Memory B cell (primary cell): ENCODE measurements at places on chromosomes 1 and 21.

DNA sequence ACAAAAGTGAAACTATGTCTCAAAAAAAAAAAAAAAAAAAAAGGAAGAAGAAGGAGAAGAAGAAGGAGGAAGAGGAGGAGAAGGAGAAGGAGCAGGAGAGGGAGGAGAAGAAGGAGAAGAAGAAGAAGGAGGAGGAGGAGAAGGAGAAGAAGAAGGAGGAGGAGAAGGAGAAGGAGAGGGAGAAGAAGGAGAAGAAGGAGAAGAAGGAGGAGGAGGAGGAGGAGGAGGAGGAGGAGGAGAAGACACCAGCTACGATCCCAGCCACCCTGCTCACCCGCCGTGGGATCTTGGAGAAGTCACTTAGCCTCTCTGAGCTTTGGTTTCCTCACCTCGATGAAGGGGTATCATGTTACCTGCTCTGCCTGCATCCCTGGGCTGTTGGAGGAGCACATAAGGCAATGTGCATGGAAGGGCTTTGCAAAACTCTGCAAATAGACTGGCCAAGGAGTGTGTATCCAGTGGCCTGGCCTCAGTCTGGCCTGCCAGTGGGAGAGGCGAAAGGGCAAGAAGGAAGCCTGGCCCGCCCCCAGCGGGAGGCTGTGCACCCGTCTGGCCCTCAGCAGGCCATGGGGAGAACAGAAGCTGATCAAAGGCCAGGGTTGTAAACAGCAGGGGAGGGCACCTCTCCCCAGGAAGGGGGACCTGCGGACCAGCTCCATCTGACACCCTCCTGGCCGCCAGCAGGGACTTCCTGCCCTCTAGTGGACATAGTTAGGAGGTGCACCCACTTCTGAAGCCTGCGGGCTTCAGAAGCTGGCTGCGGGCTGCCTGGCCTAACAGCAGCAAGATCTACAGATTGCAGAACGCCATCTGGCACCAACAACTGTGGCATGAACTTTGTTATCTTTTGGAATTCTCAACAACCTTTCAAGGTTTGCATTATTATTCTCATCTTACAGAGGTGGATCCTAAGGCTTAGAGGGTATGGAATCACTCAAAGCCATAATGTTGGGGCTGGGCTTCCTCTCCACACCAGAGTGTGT is 19.2 kb upstream of the CDK18 start:
- DNase-seq = peak; percentile 75

- no peak for DNase-seq
Observed at GRCh38 chr1:38898653-38899230, 17.4 kb upstream of the GJA9 start.

DNA sequence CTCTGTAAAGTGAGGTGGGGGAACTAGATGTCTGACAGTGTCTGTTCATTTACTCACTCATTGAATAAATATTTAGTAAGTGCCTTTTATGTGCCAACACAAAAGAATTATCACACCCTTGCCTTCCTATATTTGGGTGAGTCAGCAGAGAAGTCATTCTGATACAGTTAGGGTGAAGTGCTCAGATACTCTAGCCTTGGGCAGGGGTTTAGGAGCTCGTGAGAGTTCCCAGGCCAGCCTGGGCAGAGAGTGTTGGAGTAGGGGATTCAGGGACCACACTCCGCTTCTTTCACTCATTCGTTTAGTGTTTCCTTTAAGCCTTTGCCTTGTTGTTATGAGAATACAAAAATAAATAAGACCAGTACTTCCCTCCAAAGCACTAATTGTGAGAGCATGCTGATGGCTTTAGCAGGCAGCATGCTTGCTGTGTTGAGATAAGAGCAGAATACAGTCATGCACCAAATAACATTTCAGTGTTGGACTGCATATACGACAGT is 83.9 kb downstream of the DYRK1A start:
- no peak for DNase-seq

- DNase-seq = no peak
Observed at GRCh38 chr1:158390331-158390730, 8.9 kb downstream of the OR10T2 start.

GRCh38 chr1:2931724-2932401 is 89.4 kb upstream of the ACTRT2 start:
- no peak for DNase-seq

DNA sequence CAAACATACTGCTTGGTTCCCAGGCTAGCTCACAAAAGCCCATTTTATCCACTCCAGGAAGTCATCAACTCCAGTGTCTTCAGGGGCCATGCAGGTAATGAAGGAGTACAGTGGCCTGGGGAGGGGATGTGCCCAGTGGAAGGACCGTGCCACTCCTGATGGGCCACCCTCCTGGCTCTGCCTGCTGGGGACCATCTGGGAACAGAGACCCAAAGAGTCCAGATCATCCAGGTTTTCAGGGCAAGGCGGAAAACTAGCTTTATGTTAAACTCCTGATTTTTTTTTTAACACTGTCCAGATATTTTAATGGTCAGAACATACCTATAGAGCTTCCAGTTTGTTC is 75.6 kb downstream of the CD46 start:
- DNase-seq = no peak

GRCh38 chr1:41980827-41981653 is 62.3 kb upstream of the HIVEP3 start:
- DNase-seq = no peak

GRCh38 chr1:119655154-119655553 is 7.1 kb upstream of the ZNF697 start:
- DNase-seq = no peak
